ENCODE measurements at places on chromosomes 16 and 17. TPM values are rescaled to one million over a fixed set of nuclear protein-coding genes. Genes with fewer than 3 reads are reported as not detected.

The BRIP1 gene
- total RNA-seq, result 7.4 TPM

The SPNS2 gene
- 0.15 TPM for total RNA-seq

The TNK1 gene
- total RNA-seq, result not detected

The ARHGAP23 gene
- total RNA-seq, result 49.5 TPM

The GSDMA gene
- total RNA-seq, result not detected

Measured in bronchus fibroblast of lung (primary cell).